ENCODE measurements at places on chromosomes 3 and 15.

GRCh38 chr3:69823743-69824142, 84.5 kb downstream of the MITF start:
- no peak for DNase-seq
- H3K27ac ChIP-seq = no peak overlapping the region
- no peaks in the 10 kb centered on the region for H3K4me1 ChIP-seq
- no peaks in the 10 kb centered on the region for H3K27me3 ChIP-seq

GRCh38 chr3:48018841-48019240, 2.6 kb upstream of the MAP4 start:
- H3K36me3 ChIP-seq = no peaks in the 10 kb centered on the region
- peaks cover 12% of the 10 kb centered on the region for H3K4me1 ChIP-seq

- H3K27ac ChIP-seq = no peak overlapping the region
- H3K27me3 ChIP-seq = no peaks in the 10 kb centered on the region
- no peak overlapping the region for H3K4me3 ChIP-seq
- H3K4me1 ChIP-seq = peaks cover 10% of the 10 kb centered on the region
- DNase-seq = no peak
- H3K36me3 ChIP-seq = no peaks in the 10 kb centered on the region
These were observed 281.6 kb upstream of the STT3B start for GRCh38 chr3:31251083-31251482.

DNA sequence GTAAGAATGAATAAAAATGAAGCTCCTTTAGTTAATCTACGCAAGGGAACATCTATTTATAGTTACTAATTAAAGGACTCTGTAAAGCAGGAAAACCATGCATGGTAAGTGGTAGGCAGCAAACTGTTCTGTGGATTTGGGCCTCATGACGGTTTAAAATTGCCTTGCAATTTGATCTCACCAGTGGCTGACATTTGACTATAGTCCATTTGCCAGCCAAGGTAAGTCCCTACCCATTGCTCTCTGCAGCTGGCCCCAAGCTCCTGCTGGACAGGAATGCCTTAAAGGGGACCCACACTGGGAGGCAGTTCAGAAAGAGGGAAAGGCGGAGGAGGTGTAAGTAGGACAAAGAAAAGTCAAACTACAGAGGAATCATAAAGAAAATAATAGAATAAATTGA, 203.3 kb downstream of the PLCL2 start:
- H3K27me3 ChIP-seq = no peaks in the 10 kb centered on the region
- H3K4me1 ChIP-seq = peaks cover 18% of the 10 kb centered on the region
- H3K27ac ChIP-seq = no peak overlapping the region
- peaks cover 38% of the 10 kb centered on the region for H3K36me3 ChIP-seq
- H3K4me3 ChIP-seq = no peak overlapping the region

- no peaks in the 10 kb centered on the region for H3K36me3 ChIP-seq
- H3K4me1 ChIP-seq = no peaks in the 10 kb centered on the region
- no peak overlapping the region for H3K4me3 ChIP-seq
- no peak for DNase-seq
- no peaks in the 10 kb centered on the region for H3K27me3 ChIP-seq
These were observed 42.9 kb upstream of the TSC22D2 start for GRCh38 chr3:150365132-150365604.

GRCh38 chr3:178494386-178494785, 41.9 kb upstream of the KCNMB2 start:
- no peak for DNase-seq
- no peak overlapping the region for H3K4me3 ChIP-seq
- no peaks in the 10 kb centered on the region for H3K27me3 ChIP-seq
- H3K36me3 ChIP-seq = no peaks in the 10 kb centered on the region
- H3K27ac ChIP-seq = no peak overlapping the region

- H3K4me1 ChIP-seq = peaks cover 79% of the 10 kb centered on the region
- H3K27me3 ChIP-seq = no peaks in the 10 kb centered on the region
- peak overlapping the region; percentile 97 for H3K4me3 ChIP-seq
- peak overlapping the region; percentile 76 for H3K27ac ChIP-seq
These were observed 3.5 kb downstream of the DUSP7 start for GRCh38 chr3:52052831-52053306.

DNA sequence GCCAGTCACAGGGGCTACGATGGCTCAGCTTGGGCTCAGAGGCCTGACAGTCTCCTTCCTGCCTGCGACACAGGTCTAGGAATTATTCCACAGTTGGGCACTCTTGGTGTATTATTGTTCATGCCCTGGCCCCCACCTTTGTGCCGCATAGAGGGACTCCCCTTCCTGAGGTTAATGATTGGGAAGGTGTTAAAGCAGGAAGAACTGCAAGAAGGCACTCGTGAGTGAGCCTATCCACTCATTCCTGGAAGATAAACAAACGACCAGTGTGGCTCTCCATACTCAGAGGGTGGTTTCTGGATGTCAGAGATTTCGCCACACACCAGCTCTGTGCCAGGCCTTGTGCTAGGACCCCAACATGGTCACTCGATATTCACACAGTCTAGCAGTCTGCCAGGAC, 12.3 kb downstream of the LIPC start:
- H3K36me3 ChIP-seq = no peaks in the 10 kb centered on the region
- no peak for DNase-seq
- H3K4me3 ChIP-seq = no peak overlapping the region
- no peaks in the 10 kb centered on the region for H3K27me3 ChIP-seq

GRCh38 chr15:77475001-77475400, 54.3 kb downstream of the HMG20A start:
- H3K36me3 ChIP-seq = peaks cover 63% of the 10 kb centered on the region
- no peaks in the 10 kb centered on the region for H3K27me3 ChIP-seq
- H3K27ac ChIP-seq = no peak overlapping the region
- H3K4me3 ChIP-seq = no peak overlapping the region
- no peaks in the 10 kb centered on the region for H3K4me1 ChIP-seq

- no peak overlapping the region for H3K4me3 ChIP-seq
- no peak overlapping the region for H3K27ac ChIP-seq
- H3K27me3 ChIP-seq = peaks cover 6% of the 10 kb centered on the region
- no peak for DNase-seq
- H3K36me3 ChIP-seq = no peaks in the 10 kb centered on the region
These were observed 5.6 kb upstream of the DCLK3 start for GRCh38 chr3:36769926-36770325.

GRCh38 chr15:60685346-60685937, 206.5 kb upstream of the ICE2 start:
- H3K36me3 ChIP-seq = no peaks in the 10 kb centered on the region
- DNase-seq = no peak
- H3K4me3 ChIP-seq = no peak overlapping the region
- no peaks in the 10 kb centered on the region for H3K27me3 ChIP-seq

DNA sequence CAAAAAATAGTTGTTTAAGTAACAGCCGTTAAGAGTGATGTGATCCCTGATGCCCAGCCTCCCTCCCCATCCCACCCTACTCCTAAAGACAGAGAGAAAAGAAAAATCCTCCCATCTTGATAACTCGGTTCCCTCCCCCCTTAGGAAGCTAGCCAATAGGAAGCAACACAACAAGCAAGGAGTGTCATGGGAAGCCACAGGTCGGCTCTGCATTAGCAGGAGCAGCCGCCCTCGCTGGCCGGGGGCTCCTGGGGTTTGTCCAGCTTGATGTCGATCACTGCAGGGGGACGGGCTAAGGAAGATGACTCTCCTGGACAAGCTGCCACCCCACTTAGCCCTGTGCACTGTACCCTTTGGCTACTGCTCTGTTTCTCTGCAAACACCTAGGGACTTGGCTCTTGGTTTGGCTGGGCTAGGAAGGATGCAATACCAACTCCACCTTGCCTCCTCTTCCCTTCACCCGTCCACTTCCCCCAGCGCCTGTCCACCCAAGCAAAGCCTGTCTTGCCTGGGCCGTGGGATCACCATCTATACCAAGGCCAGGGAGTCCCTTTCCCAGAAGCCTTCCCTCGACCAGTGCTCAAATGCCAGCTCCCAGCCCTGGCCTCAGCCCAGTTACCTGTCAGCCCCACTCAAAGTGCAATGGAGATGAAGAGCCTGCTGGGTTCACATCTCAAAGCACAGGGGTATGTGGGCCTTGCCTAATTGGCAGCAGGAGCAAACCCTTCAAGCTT, 23.1 kb downstream of the SRPRB start:
- H3K4me1 ChIP-seq = no peaks in the 10 kb centered on the region
- DNase-seq = no peak
- H3K4me3 ChIP-seq = no peak overlapping the region

GRCh38 chr3:16455001-16455400, 58.5 kb downstream of the RFTN1 start:
- no peaks in the 10 kb centered on the region for H3K27me3 ChIP-seq
- H3K4me1 ChIP-seq = no peaks in the 10 kb centered on the region
- H3K4me3 ChIP-seq = no peak overlapping the region
- no peak for DNase-seq

Data from CD4-positive, alpha-beta T cell (primary cell).